Renal cortex interstitium (tissue), 15 donors: ENCODE measurements at places on chromosomes 3 and 15.

GRCh38 chr3:156477323-156477722, 77.6 kb downstream of the SSR3 start:
- no peak for DNase-seq

DNA sequence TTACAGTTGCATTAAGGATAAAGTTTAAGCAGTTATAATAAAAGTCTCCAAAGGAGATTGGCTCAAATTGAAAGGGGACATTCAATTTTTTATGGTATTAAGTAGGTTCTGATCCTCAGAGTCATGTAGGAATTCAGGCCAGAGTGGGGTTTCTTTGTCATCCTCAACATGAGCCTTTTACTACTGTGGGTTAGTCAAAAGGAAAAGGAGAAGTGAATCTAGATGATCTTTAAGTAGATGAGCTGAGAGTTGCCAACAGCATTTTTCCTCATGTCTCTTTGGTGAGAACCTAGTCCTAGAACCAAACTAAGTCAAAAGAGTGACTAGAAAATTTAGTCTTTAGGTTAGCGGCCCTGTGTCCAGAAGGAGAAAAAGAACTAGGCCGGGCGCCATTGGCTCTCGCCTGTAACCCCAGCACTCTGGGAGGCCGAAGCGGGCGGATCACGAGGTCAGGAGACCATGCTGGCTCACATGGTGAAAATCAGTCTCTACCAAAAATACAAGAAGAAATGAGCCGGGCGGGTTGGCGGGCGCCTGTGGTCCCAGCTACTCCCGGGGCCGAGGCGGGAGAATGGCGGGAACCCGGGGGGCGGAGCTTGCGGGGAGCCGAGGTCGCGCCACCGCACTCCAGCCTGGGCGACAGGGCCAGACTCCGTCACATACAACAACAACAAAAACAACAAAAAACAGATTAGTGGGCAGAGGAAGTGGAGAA, 4.2 kb upstream of the CHL1 start:
- DNase-seq: no peak

GRCh38 chr3:146227486-146227885, 23.4 kb downstream of the PLSCR4 start:
- DNase-seq: no peak

GRCh38 chr15:49875392-49875791, 243.6 kb downstream of the ATP8B4 start:
- no peak for DNase-seq

DNA sequence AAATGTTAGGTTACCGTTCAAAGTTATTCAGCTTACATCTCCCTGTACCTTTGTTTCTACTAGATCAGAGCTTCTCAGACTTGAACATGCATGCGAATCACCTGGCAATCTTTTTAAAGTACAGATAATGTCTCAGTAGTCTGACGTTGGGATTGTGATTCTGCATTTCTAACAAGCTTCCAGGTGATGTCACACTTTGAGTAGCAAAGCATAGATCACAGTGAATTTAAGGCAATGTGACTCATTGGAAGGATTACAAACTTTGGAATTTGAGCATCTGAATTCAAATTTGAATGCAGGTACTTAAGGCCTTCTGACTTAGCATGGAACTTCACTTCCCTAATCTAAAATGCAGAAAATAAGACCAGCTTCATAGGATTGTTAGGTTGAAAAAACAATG, 10.8 kb upstream of the ZMAT3 start:
- no peak for DNase-seq

GRCh38 chr3:35849496-35849895, 210.2 kb downstream of the ARPP21 start:
- no peak for DNase-seq

GRCh38 chr15:90952901-90953677, 1.6 kb upstream of the RCCD1 start:
- no peak for DNase-seq

- no peak for DNase-seq
These were observed 64.8 kb upstream of the ABHD2 start for GRCh38 chr15:89023311-89023961.

- DNase-seq: no peak
These were observed 2.5 kb downstream of the TIPARP start for GRCh38 chr3:156676768-156677479.

- no peak for DNase-seq
These were observed 392.3 kb upstream of the TPRG1 start for GRCh38 chr3:188779281-188779980.

DNA sequence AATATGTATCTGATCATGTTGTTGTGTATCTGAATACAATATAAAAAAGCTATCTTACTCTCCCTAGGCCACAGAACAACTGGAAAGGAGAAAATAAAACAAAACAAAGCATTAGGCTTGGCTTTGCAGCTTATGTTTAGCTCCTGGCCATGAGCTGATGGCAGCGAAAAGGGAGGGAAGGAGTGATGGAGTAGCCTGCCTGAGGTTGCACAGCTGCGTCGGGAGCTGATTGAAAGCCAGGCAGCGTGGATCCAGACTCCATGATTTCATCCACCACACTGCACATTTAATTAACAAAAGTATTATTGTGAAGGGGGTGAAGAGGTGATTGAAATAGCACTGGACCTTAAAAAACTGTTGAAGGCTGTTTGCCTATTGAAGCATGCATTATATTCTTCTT, 212.2 kb downstream of the GABRG3 start:
- no peak for DNase-seq

- DNase-seq: no peak
These were observed 15.7 kb upstream of the RPLP1 start for GRCh38 chr15:69436951-69437350.

DNA sequence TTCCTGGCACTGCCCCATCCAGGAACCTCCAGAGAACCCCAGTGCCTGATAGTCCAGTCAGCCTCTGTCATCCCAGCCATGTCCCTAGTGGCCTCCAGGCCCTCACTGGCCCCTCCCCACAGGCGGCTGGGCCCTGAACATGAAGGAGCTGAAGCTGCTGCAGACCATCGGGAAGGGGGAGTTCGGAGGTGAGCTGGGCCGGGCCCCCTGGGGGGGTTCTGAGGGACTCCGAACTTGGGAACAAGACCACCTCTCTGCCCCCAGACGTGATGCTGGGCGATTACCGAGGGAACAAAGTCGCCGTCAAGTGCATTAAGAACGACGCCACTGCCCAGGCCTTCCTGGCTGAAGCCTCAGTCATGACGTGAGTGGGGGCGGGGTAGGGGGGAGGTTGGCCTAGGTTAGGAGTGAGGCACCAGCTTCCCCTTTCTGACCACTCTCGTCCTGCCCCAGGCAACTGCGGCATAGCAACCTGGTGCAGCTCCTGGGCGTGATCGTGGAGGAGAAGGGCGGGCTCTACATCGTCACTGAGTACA, 12.0 kb upstream of the LMAN1L start:
- DNase-seq: no peak

DNA sequence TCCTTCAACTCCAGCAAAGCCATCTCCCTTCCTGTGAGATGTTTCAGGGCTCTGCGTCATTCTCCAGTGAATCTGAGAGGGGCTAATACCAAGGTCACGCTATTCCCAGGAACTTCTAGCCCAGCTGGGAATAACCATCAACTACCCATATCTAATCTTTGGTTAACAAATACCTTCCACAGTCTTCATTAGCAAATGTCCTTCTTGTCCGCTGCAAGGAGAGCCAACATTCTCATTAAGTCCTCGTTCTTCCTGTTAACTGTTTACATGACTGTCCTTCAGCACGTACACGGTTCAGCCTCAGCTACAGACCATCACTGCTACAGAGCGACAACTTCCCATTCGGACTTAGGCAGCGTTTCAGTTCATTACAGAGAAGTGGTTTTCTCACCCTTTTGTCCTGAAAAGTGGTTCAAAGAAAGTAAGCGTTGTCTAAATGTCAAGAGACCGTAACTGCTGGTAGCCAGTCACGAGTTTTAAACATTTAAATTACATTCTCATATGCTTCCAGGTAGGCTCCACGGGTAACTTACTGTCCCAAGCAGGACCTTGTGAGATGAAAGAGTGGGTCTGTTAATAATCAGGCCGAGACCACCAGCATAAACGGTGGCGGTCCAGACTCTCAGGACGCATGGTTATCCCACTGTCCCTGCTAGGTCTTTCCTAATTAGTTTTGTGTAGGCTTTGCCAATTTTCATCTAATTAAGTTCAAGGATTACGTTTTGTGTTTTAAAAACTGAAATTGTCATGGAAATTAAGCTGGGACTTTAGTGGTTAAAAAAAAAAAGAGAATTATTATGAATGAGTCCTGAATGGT, 63.8 kb downstream of the CHSY1 start:
- no peak for DNase-seq
